ENCODE measurements at places on chromosomes 2 and 18. TPM values are rescaled to one million over a fixed set of nuclear protein-coding genes. Genes with fewer than 3 reads are reported as not detected.

Gene FAM228A
- polyA plus RNA-seq: 0.29 TPM

Gene TACR1
- polyA plus RNA-seq: 0.15 TPM

Gene SH2D6
- polyA plus RNA-seq: 0.51 TPM

Gene TMEM150A
- 10.1 TPM for polyA plus RNA-seq

Gene DSG1
- polyA plus RNA-seq: under 0.01 TPM

Gene SRD5A2
- not detected for polyA plus RNA-seq

Gene IRS1
- polyA plus RNA-seq: 2.2 TPM

Gene GKN1
- 0.19 TPM for polyA plus RNA-seq

- H3K4me3 ChIP-seq: no peak overlapping the region
- no peaks in the 10 kb centered on the region for H3K4me1 ChIP-seq
- H3K27me3 ChIP-seq: no peaks in the 10 kb centered on the region
- DNase-seq: no peak
- H3K27ac ChIP-seq: no peak overlapping the region
- no peaks in the 10 kb centered on the region for H3K36me3 ChIP-seq
These were observed 7.8 kb downstream of the AGBL5 start for GRCh38 chr2:27059141-27059820.

GRCh38 chr2:135829378-135830135, 7.4 kb downstream of the LCT start:
- H3K36me3 ChIP-seq: no peaks in the 10 kb centered on the region
- DNase-seq: no peak
- H3K4me1 ChIP-seq: no peaks in the 10 kb centered on the region
- no peak overlapping the region for H3K4me3 ChIP-seq
- H3K27ac ChIP-seq: no peak overlapping the region

DNA sequence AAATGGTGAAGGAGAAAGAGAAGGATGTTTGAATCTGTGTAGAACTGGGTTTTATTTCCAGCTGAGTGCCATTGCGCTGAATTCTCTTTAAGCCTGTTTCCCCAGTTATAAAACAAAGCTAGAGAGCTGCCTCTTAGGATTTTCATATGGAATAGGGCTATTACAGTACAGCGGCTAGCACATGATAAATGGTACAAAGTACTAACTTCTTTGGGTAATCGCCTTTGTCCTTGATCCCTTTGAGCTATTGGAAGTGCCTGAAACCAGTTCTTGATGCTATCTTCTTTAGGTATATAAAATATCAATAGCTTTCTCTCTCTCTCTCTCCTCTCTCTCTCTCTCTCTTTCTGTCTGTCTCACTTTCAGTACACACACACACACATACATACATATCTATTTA, 71.3 kb downstream of the SOX11 start:
- no peaks in the 10 kb centered on the region for H3K4me1 ChIP-seq
- no peak overlapping the region for H3K4me3 ChIP-seq
- H3K27me3 ChIP-seq: no peaks in the 10 kb centered on the region

DNA sequence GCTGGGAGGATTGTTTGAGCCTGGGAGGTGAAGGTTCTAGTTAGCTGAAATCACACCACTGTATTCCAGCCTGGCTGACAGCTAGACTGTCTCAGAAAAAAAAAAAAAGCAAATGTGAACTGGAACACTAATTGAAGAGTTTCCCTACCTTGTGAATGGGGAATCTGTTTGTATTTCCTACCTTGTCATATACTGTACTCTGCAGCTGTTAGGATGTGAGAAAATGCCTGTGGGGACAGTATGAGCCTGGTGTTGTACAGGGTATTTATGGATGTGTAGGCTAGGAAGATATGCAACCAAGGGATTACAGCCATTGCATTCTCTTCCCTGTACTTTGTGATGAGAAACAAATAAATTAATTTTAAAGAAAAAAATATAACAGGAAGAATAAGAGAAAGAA, 113.3 kb upstream of the FAM117B start:
- no peak for DNase-seq
- H3K27ac ChIP-seq: no peak overlapping the region
- no peak overlapping the region for H3K4me3 ChIP-seq
- H3K27me3 ChIP-seq: no peaks in the 10 kb centered on the region

- no peak overlapping the region for H3K27ac ChIP-seq
- no peak for DNase-seq
- peaks cover 21% of the 10 kb centered on the region for H3K4me1 ChIP-seq
- H3K4me3 ChIP-seq: no peak overlapping the region
These were observed 122.6 kb upstream of the PPP1CB start for GRCh38 chr2:28628987-28629386.

DNA sequence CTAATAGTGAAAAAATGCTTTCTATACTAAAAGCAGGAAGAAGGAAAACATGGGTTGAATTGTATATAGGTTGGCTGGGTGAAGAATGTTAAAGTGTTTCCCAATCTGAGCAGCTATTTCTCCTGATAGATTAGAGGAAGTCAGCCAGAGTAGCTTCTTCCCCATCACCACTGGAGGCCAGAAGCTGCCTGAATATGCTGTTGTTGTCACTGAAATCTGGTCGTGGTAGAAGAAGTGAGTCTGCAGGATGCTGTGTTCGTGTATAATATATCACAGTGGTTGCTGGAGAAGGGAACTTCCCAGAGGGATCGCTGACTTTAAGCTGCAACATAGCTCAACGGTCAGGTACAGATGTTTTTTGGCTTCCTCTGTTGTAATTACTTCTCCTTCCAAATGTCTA, 247.5 kb upstream of the LRATD1 start:
- DNase-seq: no peak
- no peaks in the 10 kb centered on the region for H3K36me3 ChIP-seq
- H3K27ac ChIP-seq: no peak overlapping the region
- no peaks in the 10 kb centered on the region for H3K4me1 ChIP-seq

GRCh38 chr2:234542742-234543141, 45.9 kb upstream of the ARL4C start:
- DNase-seq: no peak
- H3K27ac ChIP-seq: no peak overlapping the region
- H3K27me3 ChIP-seq: peaks cover 22% of the 10 kb centered on the region

- H3K4me1 ChIP-seq: peaks cover 37% of the 10 kb centered on the region
- peak overlapping the region; percentile 32 for H3K27ac ChIP-seq
These were observed 31.0 kb downstream of the MRPL33 start for GRCh38 chr2:27802547-27802946.

DNA sequence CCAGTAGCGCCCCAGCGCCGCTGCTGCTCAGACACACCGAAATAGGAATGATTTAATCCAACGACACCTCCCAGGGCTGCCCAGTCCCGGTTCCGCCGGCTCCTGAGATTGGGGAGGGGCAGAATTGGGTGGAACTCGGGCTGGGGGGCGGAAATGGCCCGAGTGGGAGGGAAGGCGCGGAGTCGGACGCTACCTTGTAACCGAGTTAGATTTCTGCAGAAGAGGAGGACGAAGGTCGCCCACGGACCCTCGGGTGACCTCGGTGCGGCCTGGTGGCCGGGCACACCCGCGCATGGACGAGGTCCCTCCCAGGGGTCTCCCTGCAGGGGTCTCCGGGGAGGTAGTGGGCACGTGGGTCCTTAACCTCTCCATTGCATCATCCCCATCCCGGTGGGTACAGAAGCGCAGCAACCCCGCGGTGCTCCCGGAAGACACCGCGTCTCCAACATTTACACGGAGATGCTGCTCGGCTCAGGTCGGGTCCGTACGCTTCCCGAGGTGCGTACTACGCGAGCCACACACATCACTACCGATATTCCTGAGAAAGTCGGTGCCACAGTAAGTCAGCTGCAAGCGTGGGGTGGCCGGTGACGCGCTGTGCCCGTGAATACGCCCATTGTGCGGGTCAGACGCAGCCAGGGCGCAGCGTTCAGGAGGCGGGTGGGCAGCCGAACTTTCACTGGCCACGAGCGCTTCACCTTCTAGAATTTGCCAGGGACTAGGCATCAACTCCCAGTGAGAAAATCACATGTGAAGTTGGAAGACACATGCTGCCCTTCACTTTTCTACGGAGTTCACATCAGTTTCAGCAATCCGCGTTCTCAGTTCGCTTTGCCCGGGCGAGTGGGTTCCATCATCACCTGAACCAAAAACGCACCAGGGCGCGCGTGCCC, 3.0 kb downstream of the ZNF516 start:
- no peaks in the 10 kb centered on the region for H3K36me3 ChIP-seq
- H3K27me3 ChIP-seq: no peaks in the 10 kb centered on the region
- H3K27ac ChIP-seq: peak overlapping the region; percentile 89
- peak; percentile 41 for DNase-seq

DNA sequence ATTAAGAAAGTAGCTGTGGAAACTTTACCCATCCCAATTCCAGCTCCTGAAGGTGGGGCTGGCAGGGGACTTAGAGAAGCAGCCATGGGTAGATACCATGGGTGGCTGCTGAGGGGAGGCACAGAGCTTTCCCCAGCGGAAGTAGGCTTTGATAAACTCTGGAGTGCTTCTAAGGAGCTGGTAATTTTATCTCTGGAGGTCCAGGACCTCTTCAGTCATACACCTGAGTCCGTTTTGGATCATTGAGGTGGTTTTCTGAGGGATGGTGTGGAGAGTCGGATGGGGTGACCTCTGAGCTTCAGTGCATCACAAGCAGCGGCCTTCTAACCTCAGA, 36.7 kb upstream of the BMP10 start:
- peaks cover 10% of the 10 kb centered on the region for H3K4me1 ChIP-seq
- DNase-seq: no peak
- peak overlapping the region; percentile 80 for H3K27ac ChIP-seq
- no peak overlapping the region for H3K4me3 ChIP-seq
- no peaks in the 10 kb centered on the region for H3K36me3 ChIP-seq

DNA sequence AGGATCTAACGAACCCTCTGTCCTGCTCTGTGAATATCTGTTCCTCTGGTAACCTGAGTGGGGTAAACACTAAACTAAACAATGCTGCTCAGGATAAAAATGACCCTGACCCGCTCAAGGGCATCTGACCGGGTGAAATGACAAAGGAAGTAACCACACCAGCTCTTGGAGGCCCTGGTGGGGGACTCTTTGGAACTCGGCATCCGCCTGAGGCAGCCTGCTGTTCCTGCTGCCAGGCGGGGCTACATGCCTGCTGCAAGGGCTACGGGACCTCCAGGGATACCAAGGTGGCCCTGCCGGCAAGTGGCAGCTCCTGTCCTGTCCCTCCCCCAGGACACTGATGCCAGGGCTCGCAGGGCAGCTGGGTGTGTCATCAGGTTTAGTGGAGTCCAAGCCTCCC, 273.3 kb downstream of the HDAC4 start:
- no peaks in the 10 kb centered on the region for H3K27me3 ChIP-seq
- no peak for DNase-seq
- H3K27ac ChIP-seq: no peak overlapping the region
- no peak overlapping the region for H3K4me3 ChIP-seq

DNA sequence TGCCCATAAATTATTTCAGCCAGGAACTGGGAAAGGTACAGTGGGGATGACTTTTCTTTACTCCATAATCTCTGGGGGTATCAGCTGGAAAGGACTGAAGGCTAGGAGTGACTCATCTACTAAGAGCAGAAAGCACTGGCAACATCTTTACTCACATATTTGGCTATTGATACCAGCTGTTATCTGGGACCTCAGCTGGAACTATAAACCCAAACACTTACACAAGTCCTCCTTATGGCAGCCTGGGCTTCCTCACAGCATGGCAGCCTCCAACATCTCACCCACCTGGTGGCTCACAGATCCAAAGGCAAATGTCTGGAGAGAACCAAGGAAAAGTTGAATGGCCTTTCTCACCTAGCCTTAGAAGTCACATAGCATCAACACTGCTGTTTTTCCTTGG, 379.0 kb upstream of the RND3 start:
- no peaks in the 10 kb centered on the region for H3K36me3 ChIP-seq
- H3K4me1 ChIP-seq: no peaks in the 10 kb centered on the region
- H3K27ac ChIP-seq: no peak overlapping the region

DNA sequence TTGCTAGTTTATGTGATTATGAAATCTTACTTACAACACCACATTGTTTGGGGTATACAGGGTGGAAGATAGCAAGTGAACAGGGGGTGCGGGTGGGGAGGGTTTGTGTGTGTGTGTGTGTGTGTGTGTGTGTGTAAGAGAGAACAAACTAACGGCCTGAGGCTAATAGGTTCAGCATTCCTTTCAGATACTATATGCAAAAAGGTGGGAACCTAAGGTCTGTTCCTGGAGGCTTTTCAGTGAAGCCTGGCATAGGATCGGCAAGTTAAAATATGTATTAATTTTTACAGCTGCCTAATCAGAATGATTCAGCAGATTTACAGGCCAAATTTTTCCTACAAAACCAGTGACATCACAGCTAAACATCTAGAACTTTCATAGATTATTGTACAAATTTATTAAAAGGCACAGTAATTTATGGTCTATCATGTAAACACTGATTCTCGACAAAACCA, 7.6 kb upstream of the SPDYA start:
- H3K27me3 ChIP-seq: no peaks in the 10 kb centered on the region
- DNase-seq: no peak
- H3K36me3 ChIP-seq: peaks cover 51% of the 10 kb centered on the region
- H3K4me3 ChIP-seq: no peak overlapping the region
- no peak overlapping the region for H3K27ac ChIP-seq

DNA sequence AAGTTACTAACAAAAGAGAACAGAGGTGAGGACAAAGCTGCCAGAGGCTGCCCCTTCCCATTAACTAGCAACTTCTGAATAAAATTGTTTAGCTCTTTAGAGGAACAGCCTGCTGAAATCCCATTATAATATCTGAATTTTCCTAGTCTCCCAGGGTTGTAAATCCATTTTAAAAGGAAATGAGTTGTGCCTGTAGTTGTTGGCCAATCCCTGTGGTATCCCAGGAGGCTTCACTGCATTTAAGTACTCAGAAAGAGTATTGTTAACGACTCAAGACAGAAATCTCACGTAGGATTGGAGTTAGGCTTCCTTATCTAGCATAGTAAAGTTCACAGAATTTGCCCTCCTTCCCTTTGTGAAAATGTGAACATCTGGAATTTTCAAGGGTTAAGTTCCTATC, 8.9 kb downstream of the LAPTM4A start:
- H3K4me1 ChIP-seq: peaks cover 62% of the 10 kb centered on the region
- no peak for DNase-seq
- H3K27me3 ChIP-seq: no peaks in the 10 kb centered on the region
- H3K4me3 ChIP-seq: no peak overlapping the region

- H3K27me3 ChIP-seq: no peaks in the 10 kb centered on the region
- H3K36me3 ChIP-seq: no peaks in the 10 kb centered on the region
- no peak for DNase-seq
- peak overlapping the region; percentile 26 for H3K27ac ChIP-seq
These were observed 163.1 kb downstream of the GFPT1 start for GRCh38 chr2:69223759-69224511.

DNA sequence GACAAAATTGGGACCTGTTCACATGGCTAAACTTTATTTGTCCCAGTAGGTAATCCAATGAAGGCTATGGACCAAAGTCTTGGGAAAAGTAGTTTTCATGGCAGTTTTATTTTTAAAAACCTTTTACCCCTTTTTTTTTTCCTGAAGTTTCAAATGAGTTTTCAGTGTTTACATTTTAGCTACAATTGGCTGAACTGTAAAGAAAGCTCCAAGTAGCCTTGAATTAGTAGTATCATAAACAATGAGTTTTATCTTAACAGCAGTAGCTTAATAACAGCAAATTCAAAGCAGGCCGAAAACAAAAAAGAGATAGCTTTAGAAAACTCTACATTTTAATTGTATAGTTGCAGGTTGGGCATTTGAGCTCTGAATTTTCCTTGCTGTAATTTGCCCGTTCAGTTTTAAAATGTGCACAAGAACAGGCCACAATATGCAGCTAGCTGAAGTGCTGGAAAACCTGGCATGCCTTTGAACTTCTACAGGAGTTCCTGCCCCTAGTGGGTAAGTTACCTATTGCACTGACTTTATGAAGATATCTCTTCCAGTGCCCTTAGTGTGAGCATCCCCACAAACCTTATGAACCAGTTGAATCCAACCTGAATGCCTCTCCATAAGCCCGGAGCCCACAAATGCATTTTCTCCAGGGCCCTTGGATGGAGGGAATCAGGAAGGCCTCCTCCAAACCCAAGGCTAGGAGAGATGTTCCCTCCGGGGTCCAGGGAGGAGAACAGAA, 106.7 kb downstream of the XRCC5 start:
- H3K36me3 ChIP-seq: no peaks in the 10 kb centered on the region
- H3K27me3 ChIP-seq: no peaks in the 10 kb centered on the region
- peaks cover 4% of the 10 kb centered on the region for H3K4me1 ChIP-seq
- no peak for DNase-seq
- H3K4me3 ChIP-seq: no peak overlapping the region
